Retinal pigment epithelial cell (primary cell): ENCODE measurements at places on chromosomes 6 and 20.

- DNase-seq, result no peak
Measured at GRCh38 chr6:52704060-52704459, 33.1 kb downstream of the TMEM14A start.

DNA sequence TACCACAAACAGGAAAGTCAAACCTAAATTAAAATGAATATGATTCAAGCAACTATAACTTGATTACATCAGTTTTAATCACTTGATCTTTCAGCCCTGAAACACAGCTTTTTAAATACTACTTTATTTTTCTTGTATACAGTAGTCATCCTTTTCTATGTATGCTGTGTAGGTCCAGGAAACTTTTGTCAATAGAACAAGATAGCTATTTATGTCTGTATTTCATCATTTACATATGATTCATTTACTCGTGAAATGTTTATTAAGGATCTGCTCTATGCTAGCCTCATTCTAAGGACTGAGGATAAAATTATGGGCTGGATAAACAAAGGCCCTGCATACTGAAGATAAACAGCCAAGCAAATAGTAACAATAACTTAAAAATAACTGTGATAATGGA, 930.2 kb downstream of the TFAP2A start:
- DNase-seq, result no peak

GRCh38 chr20:62604796-62605195, 37.5 kb upstream of the SLCO4A1 start:
- DNase-seq, result no peak

GRCh38 chr20:49030954-49031619, 15.0 kb upstream of the CSE1L start:
- DNase-seq, result no peak

GRCh38 chr6:159217595-159218275, 48.5 kb downstream of the FNDC1 start:
- peak; percentile 18 for DNase-seq

DNA sequence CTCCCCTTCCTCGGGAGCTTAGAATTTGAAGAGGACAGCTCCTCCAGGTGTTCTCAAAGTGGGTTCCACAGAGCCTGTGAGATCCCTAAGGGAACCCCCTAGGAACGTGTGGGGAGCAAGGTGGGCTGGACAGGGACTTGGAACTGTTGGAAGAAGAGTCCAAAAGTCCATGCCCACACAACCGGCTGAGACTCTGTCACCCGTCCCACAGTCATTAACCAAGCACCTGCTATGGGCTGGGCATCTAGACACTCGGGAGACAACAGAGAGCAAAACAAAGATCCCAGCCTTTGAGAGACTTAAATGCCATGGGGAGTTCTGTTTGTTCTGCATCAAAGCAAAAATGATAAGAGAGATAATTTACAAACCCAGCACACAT, 51.9 kb upstream of the SAYSD1 start:
- no peak for DNase-seq

DNA sequence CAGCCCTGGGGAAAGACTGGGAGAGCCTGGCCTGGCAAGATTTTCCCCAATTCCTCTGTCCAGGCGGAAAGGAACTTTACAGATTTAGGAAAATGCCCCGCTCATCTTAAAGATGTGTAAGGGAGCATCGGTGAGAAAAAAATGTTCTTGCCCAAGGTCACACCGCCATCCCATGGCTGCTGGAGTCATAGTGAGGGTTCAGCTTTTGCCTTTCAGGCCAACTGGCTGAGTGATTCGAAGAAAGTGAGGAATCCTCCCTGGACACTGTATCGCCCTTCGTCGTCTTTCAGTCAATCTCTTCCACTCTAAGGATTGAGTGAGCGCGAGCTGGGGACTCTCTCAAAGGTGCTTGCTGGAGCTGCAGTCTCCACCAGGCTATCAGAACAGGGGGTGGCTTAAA, 1.4 kb downstream of the WFDC2 start:
- DNase-seq, result no peak

DNA sequence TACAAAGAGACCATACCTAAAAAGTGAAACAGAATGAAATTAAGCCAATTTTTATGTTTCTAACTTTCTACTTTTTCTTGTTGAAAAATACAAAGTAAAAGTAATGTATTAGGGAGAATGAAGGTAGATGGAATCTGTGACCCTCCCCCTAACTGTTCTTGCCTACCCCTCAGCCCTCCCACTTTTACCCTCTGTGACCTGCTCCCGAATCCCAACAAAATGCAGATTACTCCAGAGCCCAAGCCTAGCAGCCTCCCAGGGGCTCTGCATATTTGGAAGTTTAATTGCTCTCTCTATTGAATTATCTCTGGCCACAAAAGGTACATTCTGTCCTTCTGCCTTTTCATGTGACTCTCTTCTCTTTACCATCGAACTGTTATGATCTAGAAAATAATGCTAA, 201.5 kb downstream of the PKHD1 start:
- no peak for DNase-seq

GRCh38 chr6:30760549-30760948, 16.2 kb upstream of the IER3 start:
- DNase-seq, result no peak
